ENCODE measurements at places on chromosomes 2 and 18.

- H3K27me3 ChIP-seq, result no peaks in the 10 kb centered on the region
- peak overlapping the region; percentile 91 for H3K27ac ChIP-seq
- H3K36me3 ChIP-seq, result no peaks in the 10 kb centered on the region
- H3K4me3 ChIP-seq, result peak overlapping the region; percentile 26
Observed at GRCh38 chr2:177295484-177295883, 31.0 kb upstream of the NFE2L2 start.

DNA sequence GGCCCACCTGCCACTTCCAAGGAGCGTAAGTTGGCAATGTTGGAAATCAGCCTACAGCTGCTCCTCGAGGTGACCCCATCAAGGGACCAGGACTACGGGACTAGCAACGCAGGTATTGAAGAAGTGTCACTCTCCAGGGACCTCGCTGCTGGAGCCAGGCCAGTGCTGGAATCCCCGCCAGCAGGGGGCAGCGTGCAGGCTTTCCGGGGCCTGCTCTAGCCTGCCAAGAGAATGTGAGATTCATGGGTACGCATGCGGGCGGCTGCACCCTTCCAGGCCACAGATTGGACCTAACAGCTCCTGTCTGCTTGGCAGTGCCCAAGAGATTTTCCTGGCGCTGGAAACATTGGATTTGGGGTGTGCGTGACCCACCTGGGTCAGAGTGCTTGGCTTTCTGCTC lies 182.8 kb upstream of the RAB12 start:
- H3K27me3 ChIP-seq, result no peaks in the 10 kb centered on the region
- DNase-seq, result no peak
- H3K36me3 ChIP-seq, result no peaks in the 10 kb centered on the region
- H3K4me3 ChIP-seq, result no peak overlapping the region

DNA sequence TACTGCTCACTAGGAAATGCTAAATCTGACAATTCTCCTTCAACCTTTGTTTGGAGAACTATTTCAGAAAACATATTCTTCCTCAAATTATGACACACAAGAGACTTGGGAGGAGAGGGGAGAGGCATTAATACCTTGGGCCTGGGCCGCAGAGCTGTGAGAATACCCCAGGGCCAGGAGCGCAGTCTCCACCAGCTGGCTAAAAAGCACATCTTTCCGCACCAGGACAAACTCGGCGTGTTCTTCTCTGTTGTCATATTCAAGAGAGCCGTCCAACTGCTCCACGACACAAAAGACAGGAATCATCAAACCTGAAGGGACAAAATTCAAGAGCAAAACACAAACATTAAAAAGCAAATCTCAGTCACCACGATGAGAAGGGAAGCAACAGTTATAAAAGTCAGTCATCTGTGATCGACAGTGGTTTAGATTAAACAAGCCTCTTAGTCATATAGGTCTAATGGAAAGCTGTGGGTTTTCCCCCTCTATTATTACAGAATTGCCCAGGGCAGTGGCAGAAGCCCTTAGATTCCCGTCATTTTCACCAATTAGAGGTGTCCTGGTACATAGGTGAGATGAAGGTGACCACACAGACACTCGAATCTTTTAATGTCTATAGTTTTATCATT lies 24.4 kb downstream of the SATB2 start:
- no peaks in the 10 kb centered on the region for H3K36me3 ChIP-seq
- no peak for DNase-seq
- peaks cover 4% of the 10 kb centered on the region for H3K4me1 ChIP-seq
- H3K4me3 ChIP-seq, result no peak overlapping the region

DNA sequence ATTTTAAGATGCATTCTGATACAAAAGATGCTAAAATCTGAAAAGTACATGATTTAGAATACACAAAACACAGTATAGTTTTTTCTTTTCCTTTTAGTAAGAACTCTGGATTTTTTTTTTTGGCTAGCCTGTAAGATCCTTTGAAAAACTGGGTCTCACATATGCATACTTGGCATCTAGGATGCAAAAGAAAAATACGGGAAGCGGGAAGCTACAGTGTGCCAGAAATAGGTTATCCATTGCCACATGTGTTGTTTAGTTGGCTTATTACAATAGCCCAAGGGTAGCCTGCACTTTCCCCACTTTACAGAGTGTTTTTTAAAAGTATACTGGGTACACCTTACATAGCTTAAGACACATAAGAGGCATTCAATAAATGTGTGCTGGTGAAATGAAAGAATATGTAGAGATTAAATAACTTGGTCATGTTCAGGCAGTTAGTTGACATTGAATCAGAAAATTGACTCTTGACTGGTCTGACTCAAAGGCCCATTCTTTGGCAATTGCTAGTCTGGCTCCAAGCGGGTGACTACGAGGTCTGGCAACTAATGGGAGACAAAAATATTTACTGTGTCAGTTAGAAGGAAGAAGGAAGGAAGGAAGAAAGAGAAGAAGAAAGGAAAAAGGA lies 286.8 kb upstream of the TRIB2 start:
- DNase-seq, result no peak
- no peaks in the 10 kb centered on the region for H3K36me3 ChIP-seq
- H3K4me3 ChIP-seq, result no peak overlapping the region
- H3K4me1 ChIP-seq, result peaks cover 8% of the 10 kb centered on the region
- no peaks in the 10 kb centered on the region for H3K27me3 ChIP-seq

DNA sequence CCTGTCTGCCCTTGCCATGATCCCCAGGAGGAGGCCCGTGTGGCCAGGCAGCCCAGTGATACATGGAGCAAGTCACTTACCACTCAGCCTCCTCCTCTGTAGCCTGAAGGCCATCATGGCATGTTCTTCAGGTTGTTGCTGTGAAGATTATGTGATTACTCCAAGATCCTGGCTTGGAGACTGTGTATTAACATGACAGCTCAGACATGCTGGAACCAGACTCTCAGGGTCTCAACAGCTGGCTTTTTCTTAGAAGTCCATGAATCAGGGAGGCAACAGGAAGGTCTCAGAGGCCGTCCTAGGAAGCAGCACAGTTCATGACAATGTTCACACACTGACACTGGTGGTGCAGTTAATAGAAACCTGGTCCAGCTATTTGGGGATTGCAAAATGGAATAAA lies 158.6 kb upstream of the TWIST2 start:
- H3K36me3 ChIP-seq, result no peaks in the 10 kb centered on the region
- H3K4me1 ChIP-seq, result peaks cover 13% of the 10 kb centered on the region
- peaks cover 14% of the 10 kb centered on the region for H3K27me3 ChIP-seq
- DNase-seq, result no peak

DNA sequence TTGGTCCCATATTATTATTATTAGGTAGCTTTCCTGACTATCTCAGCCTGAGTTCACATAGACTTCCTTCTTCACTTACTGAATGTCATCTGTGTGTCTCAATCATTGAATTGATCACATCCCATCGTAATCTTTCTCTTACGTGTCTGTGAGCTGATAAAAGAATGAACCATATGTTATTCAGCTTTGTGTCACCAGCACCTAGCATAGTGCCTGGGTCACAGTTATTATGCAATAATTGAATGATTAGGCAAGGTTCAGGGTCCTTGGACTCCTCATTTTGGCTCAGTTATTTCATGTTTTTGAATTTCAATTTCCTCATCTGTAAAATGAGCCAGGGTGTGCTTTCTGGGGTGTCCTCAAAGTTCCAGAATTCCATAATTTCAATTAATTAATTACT lies 107.2 kb downstream of the ZEB2 start:
- H3K27me3 ChIP-seq, result no peaks in the 10 kb centered on the region
- H3K4me3 ChIP-seq, result no peak overlapping the region
- H3K36me3 ChIP-seq, result peaks cover 52% of the 10 kb centered on the region
- DNase-seq, result no peak

GRCh38 chr2:73890301-73891092 lies 2.3 kb upstream of the ACTG2 start:
- peaks cover 3% of the 10 kb centered on the region for H3K4me1 ChIP-seq
- H3K27me3 ChIP-seq, result no peaks in the 10 kb centered on the region
- DNase-seq, result no peak
- H3K4me3 ChIP-seq, result no peak overlapping the region
- no peak overlapping the region for H3K27ac ChIP-seq
- H3K36me3 ChIP-seq, result no peaks in the 10 kb centered on the region

GRCh38 chr2:30393510-30393909 lies 53.5 kb upstream of the LCLAT1 start:
- DNase-seq, result no peak
- no peak overlapping the region for H3K27ac ChIP-seq
- peaks cover 11% of the 10 kb centered on the region for H3K27me3 ChIP-seq
- no peaks in the 10 kb centered on the region for H3K4me1 ChIP-seq
- no peaks in the 10 kb centered on the region for H3K36me3 ChIP-seq

GRCh38 chr2:37020212-37020886 lies 54.0 kb upstream of the STRN start:
- peaks cover 17% of the 10 kb centered on the region for H3K4me1 ChIP-seq
- no peaks in the 10 kb centered on the region for H3K27me3 ChIP-seq
- DNase-seq, result peak; percentile 50
- H3K36me3 ChIP-seq, result peaks cover 22% of the 10 kb centered on the region
- no peak overlapping the region for H3K4me3 ChIP-seq

DNA sequence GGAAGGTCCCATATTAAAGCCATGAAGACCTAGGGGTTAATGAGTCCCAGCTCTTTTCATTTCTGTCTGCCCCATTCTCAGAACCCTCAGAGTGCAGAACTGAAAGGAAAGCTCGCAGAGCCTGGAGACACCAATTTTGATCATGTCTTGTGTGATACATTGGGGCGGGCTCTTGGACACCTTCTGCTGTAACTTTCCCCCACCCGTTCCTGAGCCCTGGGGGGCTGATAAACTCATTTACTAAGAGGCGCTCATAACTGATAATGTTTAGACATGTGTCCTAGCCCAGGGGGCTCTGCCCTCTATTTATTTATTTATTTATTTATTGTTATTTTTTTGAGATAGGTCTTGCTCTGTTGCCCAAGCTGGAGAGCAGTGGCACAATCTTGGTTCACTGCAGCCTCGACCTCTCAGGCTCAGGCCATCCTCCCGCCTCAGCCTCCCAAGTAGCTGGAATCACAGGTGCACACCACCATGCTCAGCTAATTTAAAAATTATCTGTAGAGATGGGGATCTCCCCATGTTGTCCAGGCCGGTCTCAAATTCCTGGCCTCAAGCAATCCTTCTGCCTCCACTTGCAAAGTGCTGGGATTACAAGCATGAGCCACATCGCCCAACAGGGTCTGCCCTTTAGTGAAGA lies 72.4 kb upstream of the HAAO start:
- no peak overlapping the region for H3K27ac ChIP-seq
- DNase-seq, result no peak
- H3K4me3 ChIP-seq, result no peak overlapping the region
- no peaks in the 10 kb centered on the region for H3K27me3 ChIP-seq
- H3K4me1 ChIP-seq, result peaks cover 10% of the 10 kb centered on the region
- H3K36me3 ChIP-seq, result peaks cover 14% of the 10 kb centered on the region
